ENCODE measurements at places on chromosomes 2 and 18.

GRCh38 chr2:101418460-101419095 is 31.3 kb upstream of the CREG2 start:
- DNase-seq = no peak

GRCh38 chr2:144032566-144032965 is 487.4 kb downstream of the ZEB2 start:
- DNase-seq = no peak

DNA sequence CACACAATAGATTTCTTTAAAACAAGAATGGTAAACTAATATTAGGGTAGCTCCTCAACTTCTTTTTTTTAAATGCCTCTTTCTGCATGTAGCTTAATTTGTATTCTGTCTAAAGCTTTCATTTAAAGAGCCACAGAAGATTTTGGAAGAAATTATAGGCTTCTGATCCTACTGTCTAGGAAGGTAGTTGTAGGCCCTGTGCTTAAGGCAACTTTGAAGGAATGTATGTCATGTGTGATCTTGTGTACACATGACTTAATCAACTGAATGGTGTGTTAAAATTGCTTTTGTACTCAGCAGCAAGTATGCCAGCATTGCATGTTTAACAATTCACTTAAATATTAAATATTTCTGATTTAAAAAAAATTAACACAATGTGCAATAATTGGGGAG is 51.5 kb upstream of the LYPD6 start:
- DNase-seq = no peak

DNA sequence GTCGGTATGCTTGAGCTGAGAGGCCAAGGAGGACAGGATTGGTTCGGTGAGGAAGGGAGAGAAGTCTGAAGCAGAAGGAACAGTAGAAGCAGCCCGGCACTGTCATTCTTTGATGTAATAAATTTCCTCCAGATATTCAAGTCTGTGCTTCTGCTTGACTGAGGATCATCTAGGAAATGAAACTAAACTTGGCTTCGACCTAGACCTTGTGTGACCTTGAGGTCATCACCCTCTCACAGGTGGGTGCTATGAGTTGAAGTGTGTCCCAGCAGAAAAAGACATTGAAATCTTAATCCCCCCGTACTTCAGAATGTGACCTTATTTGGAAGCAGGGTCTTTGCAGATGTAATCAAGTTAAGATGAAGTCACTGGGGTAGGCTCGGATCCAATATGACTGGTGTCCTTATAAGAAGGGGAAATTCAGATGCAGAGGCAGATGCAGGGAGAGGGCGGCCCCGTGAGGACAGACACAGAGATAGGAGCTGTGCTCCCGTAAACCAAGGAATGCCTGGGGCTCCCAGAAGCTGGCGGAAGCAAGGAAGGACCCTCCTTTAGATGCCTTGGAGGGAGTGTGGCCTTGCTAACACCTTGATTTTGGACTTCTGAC is 49.0 kb downstream of the PRKCE start:
- no peak for DNase-seq

- no peak for DNase-seq
Measured at GRCh38 chr2:200735061-200735460, 76.6 kb upstream of the BZW1 start.

Data from sciatic nerve (tissue), 2 donors.